AG10803 (cell line): ENCODE measurements at places on chromosomes 16 and 17.

DNA sequence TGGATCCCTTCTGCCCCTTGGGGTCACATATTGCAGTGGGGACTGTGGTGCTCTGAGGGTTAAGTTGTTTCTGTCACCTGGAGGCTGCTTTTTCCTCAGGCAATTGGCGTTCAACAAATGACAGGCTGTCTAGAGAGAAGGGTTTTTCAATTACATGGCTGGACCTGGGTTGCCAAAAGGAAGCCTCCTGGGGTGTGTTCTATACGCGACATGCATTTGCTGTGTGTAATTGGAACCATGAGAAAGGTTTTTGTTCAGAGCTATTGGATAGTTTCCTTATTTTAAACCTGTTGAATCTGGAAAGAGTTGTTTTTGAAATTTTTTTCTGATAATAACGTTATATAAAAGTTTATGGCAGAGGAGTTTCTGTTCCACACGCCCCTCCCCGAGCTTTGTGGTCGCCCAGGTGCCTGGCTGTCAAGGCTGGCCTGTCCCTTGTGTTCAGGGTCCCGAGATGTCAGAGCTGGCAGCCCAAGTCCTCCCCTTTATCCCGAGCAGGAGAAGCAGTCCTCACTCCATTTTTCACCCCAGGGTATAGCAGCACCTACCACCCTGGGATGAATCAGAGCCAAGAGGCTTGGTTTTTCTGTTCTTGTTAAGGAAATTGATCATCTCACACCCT is 26.1 kb upstream of the ZNF750 start:
- no peak for DNase-seq

DNA sequence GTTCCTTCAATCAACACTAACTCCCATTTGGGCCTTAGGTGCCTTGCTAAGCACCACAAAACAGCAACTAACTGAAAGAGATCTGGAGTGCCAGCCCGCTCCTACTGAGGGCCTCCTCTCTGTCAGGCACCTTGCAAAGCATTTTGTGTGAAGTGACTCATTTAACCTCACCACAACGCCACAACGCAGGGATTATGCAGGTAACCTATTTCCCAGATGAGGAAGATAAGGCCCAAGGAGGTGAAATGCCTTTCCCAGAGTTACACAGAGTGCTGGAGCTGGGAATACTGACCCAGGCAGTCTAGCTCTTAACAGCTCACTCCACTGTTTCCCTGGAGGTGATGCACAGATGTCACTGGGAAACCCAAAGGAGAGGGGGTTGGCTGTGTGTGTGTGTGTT is 32.8 kb downstream of the DRC3 start:
- no peak for DNase-seq

DNA sequence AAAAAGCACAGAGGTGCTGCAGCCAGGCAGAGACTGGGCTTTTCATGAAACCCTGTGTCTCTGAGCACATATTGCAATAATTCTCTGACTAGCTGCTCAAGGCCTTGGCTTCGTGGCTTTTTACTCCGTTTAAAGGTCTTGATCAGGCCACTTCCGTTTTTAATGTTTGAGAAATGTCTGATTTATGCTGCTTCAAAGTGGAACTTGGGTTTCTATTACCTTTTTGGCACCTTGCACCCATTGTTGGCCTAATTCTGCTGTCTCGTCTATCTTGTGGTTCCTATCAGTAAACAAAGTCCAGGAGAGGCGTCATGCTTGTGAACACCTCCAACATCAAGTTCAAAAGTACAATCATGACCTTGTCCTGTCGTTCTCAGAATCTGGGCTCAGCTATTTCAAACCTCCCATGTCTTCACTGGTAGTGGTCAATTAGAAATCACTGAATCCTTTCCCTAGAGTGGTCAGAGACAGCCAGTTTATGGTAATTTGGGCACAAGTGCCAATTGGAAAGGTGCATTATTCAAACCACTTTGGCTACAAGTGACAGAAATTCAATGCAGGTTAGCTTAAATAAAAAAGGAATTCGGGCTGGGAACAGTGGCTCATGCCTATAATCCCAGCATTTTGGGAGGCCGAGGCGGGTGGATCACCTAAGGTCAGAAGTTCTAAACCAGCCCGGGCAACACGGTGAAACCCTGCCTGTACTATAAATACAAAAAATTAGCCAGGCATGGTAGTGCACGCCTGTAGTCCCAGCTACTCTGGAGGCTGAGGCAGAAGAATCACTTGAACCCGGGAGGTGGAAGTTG is 33.3 kb upstream of the METTL9 start:
- DNase-seq = no peak

GRCh38 chr16:80063031-80063712 is 462.6 kb upstream of the MAF start:
- peak; percentile 16 for DNase-seq

GRCh38 chr17:50668838-50669581 is 34.3 kb downstream of the ABCC3 start:
- no peak for DNase-seq

GRCh38 chr17:9195411-9195810 is 174.1 kb downstream of the NTN1 start:
- no peak for DNase-seq

- DNase-seq = no peak
Observed at GRCh38 chr16:56689171-56689570, 6.9 kb downstream of the MT1X start.

- DNase-seq = peak; percentile 11
Observed at GRCh38 chr16:27795992-27796614, 246.2 kb downstream of the KATNIP start.

DNA sequence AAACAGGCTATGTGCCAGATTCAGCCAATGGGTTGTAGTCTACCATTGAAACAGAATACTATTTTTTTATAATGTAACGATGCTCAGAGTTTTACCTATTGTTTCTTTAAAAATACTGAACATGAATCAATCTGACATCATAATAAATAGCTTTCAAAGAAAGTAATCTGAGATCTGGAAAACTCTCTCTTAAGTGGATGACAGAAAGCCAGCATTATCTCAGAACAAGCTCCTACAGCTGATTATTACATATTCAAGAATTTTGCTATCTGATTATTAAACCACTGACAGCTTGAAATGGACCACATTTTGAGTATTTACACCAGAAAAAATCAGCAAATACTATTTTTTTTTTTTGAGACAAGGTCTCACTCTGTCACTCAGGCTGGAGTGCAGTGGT is 484.2 kb upstream of the SOX9 start:
- DNase-seq = no peak

DNA sequence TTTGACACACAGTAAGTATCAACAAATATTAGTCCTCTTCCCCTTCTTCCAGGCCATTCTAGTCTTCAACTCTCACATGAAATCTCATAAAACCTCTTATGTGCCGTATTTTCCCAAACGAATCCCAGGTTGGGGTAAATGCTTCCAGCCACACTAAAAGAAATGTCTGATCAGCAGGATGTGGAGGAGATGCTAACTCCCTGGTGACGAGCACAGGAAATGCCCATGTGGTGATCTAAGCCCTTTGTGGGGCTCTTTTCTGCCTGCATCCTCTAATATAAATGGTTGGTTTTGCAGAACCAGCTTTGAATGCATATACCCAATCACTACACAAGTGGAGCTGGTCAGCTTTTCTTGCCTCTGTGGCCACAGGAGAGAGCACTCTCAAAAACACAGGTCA is 498.2 kb upstream of the ERCC4 start:
- DNase-seq = peak; percentile 61

DNA sequence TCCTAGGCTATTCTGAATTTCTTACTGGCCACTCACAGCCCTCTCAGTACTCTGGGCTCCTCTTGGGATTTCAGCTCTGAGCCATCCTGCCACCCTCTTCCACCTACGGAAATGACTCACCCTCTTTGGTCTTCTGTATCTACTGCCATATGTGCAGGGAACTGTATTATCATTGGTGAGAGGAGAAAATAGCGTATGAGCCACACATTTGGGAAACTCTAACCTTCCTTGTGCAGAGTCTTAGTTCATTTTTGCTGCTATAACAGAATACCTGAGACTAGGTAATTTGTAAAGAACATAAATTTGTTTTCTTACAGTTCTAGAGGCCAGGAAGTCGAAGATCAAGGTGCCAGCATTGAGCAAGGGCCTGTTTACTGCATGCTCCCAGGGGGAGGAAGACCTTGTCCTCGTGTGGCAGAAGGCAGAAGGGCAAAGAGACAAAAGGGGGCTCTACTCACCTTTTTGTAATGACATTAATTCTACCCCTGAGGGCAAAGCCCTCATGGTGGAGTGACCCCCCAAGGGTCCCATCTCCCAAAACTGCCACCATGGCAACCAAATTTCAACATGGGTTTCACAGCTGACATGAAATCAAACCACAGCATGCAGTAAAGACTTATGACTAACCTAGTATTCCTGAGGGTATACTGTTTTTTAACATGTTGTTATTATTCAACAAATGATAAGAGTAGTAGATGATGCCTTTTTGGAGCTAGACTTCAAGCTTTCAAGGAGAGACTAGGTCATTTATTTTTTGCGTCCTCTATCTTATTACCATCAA is 191.8 kb downstream of the PRKCA start:
- peak; percentile 92 for DNase-seq

- no peak for DNase-seq
Observed at GRCh38 chr16:35405526-35405925, 1946.1 kb downstream of the TP53TG3F start.

GRCh38 chr16:21994856-21995465 is 6.0 kb downstream of the PDZD9 start:
- DNase-seq = no peak

DNA sequence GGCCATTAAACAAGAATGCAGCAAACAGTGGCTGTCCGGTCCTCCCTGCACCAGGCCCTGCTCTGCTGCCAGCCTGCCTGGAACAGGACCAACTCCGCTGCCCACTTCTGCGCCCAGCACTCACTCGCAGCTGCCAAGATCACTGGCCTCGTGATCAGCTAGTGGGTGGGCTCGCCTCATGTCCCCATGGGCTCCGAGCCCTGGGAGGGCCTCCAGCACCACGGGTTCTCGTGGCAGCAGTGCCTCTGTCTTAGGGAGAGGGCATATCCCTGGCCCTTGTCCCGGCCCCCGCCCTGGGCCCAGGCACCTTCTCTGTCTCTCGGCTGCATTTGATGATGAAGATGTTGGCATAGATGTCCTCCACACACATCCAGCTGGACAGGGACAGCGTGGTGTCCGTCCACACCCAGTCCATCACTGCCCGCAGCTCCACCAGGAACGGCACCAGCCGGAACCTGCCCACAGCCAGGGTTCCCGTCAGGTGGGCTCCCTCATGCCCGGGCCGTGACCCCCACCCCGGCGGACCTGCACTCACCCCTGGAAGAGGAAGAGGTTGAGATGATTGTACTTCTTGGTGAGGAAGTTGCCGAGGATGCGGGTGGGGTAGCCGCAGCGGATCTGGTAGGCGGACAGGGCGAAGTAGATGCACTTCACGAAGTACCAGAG is 13.1 kb downstream of the CTU2 start:
- no peak for DNase-seq

- DNase-seq = no peak
Observed at GRCh38 chr16:11992586-11993524, 16.3 kb downstream of the SNX29 start.

- DNase-seq = no peak
Observed at GRCh38 chr17:29873476-29873875, 56.6 kb downstream of the SSH2 start.

- DNase-seq = no peak
Observed at GRCh38 chr16:89345642-89346150, 128.2 kb downstream of the ZNF778 start.

GRCh38 chr16:49800876-49801275 is 55.0 kb downstream of the ZNF423 start:
- no peak for DNase-seq

DNA sequence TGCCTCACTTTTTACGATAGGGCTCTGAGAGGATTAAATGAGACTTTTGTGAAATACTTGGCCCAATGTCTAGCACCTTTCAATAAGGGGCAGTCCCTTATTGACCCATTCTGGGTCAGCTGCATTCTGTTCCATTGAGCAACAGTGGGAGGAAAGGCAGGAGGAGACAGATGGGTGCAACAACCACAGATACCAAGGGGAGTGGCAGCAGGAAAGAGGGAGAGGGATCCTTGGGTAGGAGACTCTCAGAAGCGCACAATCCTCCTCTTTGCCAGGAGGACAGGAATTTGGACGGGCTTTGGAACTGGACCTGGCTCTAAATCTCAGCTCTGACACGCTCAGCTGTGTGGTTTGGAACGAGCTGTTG is 3.5 kb downstream of the PIPOX start:
- DNase-seq = peak; percentile 9

GRCh38 chr17:13569398-13570123 is 32.2 kb downstream of the HS3ST3A1 start:
- DNase-seq = no peak

GRCh38 chr16:23974223-23974622 is 138.4 kb downstream of the PRKCB start:
- no peak for DNase-seq

DNA sequence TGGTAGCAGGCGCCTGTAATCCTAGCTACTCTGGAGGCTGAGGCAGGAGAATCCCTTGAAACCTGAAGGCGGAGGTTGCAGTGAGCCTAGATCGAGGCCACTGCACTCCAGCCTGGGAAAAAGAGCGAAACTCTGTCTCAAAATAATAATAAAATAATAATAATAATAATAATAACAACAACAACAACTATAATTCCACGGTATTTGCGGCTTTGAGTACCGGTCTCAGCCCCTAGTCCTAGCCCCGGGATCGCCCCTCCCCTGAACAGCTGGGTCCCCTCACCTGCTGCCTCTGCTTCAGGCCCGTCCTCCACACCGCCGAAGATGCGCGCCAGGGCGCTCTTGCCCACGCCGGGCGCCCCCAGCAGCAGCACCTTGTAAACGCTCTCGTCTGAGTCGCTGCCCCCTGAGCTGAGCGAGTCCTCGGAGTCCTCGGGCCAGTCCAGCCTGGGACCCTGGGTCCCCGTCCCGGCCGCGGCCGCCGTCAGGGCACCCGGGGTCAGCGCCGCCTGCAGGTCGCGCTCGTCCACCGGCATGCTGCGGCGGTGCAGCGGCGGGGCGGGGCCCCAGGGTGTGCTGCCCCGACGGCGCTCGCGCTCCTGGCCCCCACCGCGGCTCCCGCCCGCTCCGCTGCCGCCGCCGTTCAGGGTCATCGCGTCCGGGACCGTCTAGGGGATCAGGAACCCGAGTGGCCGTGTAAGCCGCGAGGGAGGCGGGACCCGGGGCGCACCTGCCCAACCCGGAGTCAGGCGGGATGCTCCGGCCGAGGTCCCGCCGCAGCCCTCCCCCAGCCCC is 611 bp downstream of the RRAD start:
- no peak for DNase-seq

DNA sequence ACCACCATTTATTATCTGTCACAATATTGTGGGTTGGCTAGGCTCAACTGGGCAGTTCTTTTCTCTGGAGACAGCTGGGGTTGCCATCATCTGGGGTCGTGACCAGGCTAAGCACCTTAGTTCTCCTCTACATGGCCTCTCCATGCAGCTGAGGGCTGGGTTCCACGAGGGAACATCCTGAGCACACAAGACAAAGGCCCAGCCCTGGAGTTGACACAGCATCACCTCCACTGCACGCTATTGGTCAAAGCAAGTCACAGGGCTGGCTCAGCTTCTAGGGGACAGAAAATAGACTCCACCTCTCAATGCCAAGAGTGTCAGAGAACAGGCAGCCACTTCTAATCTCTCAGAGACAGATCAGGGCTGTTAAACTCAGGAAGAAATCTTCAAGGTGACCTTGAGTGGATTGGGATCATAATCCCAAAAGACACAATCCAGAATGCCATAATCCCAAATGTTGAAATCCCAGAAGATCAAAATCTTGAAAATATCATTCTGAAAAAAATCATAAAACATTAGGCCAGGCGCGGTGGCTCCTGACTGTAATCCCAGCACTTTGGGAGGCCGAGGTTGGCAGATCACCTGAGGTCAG is 13.0 kb upstream of the USP10 start:
- DNase-seq = no peak
